ENCODE measurements at places on chromosomes 6 and 20. TPM values are rescaled to one million over a fixed set of nuclear protein-coding genes. Genes with fewer than 3 reads are reported as not detected.

PRND gene
- not detected for total RNA-seq

IPCEF1 gene
- not detected for total RNA-seq

HAO1 gene
- total RNA-seq: not detected

CEP57L1 gene
- 30.6 TPM for total RNA-seq

CST7 gene
- not detected for total RNA-seq

CAGE1 gene
- total RNA-seq: not detected
